Left cardiac atrium (tissue), 4 donors: ENCODE measurements at places on chromosomes 7 and 10. TPM values are rescaled to one million over a fixed set of nuclear protein-coding genes. Genes with fewer than 3 reads are reported as not detected.

OIT3 gene
- total RNA-seq, result 0.29 TPM

SPDYE9 gene
- not detected for total RNA-seq

DNA sequence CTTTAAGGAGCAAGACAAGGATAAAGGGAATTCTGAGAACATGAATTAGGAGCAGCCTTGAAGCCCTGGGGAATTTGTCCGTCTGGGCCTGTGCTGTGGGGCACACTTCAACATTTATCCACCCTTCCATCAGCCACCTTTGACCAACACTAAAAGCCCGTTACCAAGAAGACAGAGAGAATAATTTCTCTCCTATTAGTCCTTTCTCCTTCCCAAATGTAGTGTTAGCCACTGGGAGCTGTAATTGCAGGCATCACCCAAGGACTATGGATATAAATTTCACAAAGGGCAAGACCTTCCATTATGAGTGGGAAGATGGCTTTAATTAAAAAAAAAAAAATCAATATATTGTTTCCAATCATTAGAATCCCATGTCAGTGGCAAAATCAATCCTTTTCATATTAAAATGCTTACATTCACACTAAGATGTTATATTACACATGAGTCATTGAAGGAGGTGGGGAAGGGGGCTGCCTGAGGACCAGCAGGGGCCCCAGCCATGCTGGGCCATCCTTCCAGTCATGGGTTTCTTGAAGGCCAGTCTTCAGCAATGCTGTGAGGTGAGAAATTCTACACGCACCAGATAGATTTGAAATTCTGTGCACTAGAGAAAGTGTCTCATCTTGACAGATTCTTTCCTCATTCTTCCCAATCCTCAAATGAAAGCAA lies 292.5 kb upstream of the NRP1 start:
- no peak for DNase-seq

DNA sequence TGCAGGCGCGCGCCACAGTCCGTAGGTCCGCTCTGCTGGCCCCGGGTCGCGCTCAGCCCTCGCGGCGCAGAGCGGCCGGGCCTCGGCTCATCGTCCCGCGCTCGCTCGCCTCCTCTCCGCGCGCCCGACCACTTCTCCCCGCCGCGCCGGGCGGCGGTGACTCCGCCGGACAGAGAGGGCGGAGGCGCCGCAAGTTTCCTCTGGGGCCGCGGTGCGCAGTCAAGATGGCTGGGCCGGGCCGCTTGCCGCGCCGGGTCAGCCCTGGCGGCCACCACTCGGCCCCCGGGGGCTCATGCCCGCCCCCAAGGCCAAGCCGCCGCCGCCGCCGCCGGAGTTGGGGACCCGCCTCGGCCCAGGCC lies 441 bp downstream of the FZD8 start:
- DNase-seq, result no peak

GRCh38 chr10:69327463-69328379 lies 49.4 kb downstream of the HK1 start:
- DNase-seq, result peak; percentile 81
